ENCODE measurements at places on chromosomes 5 and 9.

DNA sequence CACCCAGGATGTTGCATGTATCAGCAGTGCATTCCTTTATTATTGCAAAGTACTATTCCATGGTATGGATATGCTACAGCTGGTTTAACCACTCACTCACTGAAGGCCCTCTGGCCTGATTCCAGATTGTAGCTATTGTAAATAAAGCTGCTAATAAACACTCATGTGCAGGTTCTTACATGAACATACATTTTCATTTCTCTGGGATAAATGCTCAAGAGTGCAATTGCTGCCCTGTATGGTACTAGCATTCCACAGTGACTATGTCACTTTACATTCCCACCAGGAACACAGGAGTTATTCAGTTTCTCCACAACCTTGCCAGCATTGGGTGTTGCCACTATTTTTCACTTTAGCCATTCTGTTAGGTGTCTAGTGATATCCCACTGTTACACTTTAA, 267.6 kb downstream of the SPOCK1 start:
- no peak for DNase-seq

GRCh38 chr9:121622387-121623203, 28.8 kb upstream of the DAB2IP start:
- DNase-seq: no peak

- no peak for DNase-seq
Observed at GRCh38 chr5:80964491-80964890, 4.3 kb downstream of the RASGRF2 start.

DNA sequence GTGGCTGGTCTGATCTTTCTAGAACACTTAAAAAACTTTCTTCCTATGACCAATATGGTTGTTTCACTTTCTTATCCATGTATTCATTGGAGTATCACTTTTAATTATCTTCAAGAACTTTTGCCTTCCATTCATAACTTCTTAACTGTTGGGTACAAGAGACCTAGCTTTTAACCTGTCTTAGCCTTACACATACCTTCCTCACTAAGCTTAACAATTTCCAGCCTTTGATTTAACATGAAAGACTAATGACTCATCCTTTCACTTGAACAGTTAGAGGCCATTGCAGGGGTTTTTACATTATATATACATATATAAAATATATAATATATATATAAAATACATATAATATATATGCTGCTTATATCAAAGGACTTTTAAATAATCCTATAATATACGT, 57.9 kb downstream of the ABHD17B start:
- no peak for DNase-seq

DNA sequence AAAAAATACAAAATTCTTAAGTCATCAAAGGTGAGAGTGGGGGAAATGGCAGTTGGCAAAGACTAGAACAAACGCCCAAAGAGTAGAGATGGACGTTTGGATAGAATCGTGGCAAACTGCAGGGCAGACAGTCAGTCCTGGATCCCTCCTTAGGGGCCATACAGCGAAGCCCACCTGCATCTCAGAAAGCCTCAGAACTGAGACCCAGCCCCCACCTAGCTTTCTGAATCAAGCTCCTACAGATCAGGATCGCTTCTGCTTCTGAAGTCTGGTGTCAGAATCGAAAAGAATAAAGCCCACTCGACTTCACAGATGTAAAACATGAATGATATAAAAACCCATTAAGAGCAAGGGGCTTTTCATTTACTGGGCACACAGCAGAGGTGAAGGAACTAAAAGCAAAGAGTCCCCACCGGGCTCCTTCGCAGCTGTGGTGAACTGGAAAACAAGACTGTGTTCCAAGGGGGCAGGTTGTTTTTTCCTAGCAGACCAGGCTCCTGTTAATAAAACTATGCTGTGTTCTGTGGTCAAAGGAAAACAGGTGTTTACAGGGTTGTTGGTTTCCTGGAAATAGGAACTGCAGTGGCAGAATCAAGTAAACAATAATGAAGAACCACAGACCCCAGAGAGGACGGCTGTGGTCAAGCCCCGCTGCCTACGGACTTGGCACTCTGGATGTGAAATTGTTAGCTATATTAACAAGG, 91.8 kb downstream of the TLE1 start:
- DNase-seq: no peak

GRCh38 chr5:150208187-150209098, 18.6 kb downstream of the SLC6A7 start:
- DNase-seq: peak; percentile 14

DNA sequence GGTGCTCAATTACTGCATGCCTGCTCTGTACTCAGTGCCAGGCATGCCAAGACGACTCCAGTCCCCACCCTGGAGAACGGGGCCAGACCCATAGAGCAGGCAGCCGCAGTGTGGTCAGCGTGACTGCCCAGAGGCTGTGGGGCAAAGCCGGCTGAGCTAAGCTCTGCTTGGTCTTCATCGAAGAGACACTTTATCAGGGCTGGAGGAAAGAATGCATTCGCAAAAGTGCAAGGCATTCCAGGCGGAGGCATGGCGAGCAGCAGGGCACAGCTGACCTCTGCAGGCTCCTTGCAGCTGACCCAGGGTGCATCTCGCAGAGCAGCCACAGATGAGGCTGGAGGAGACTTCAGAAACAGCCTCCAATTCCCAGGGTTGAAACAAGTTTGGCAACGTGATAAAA, 13.6 kb downstream of the MED27 start:
- no peak for DNase-seq

DNA sequence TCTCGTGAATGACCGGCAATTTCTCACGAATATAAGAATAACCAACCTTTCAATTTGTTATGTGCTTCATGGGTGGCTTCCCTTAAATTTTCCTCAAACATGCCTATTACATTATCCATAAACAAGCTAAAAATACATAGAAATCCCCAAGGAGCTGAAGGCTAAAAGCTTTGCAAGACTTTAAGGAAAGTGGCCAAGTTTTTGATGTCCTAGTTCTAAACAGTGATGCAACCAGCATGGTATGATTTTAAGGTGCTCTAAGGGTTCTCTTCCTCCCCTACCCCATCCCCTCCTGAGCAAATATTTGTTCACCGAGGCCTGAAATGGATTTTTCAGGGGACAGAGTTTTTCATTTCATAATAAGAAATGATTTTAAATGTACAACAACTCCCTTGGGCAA, 79.8 kb downstream of the RGS7BP start:
- no peak for DNase-seq

- DNase-seq: no peak
Observed at GRCh38 chr9:107612136-107612535, 122.6 kb upstream of the KLF4 start.

- no peak for DNase-seq
Observed at GRCh38 chr9:107228496-107229039, 54.5 kb upstream of the RAD23B start.

DNA sequence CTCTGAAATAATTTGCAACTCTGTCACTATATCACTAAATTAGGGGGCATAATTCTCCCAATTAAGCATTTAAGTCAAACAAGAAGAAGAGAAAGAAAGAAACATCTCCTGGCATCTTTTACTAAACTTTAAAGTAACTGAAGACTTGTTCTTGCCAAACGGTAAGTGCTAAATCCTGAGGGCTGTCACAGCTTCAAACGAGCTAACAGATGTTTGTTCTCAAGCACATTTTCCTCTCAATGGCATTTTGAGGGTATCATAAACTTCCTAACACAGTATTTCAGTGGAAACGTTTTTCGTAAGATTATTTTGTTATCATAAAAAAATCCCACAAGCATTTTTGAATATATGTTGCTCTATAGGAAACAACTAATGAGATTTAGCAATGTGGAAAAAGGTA, 169.5 kb upstream of the TAS2R1 start:
- DNase-seq: no peak

GRCh38 chr5:99104538-99105132, 175.8 kb upstream of the CHD1 start:
- no peak for DNase-seq

DNA sequence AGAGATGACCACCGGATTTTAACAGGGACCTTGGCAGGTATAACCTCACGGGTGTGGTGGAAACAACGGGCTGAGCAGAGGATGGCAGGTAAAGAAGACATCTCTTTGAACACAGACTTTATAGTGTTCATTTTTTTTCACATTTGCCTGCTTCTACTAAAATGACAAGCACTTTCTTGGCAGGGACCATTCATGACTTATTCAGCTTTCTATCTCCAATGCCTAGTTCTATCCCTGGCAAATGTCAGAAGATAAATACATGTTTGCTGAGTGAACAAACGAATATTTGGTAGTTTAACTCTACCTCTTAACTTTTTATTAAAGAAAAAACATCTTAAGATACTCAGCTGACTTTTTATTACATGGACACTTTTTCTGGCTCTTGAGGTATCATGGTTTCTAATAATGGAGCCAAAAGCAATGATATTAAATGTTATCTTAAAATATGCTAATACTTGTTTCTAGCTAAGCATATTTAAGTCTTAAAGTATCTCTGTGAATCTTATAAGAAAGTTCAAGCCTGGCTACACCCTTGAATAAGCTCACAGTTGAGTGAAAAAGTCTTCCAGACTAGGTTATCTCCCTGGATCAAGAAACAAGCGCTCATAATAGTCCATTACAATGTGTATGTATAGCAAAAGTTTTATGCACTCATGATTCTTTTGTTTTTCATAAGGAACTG, 8.5 kb downstream of the ELL2 start:
- no peak for DNase-seq

- DNase-seq: no peak
Observed at GRCh38 chr9:9970514-9970913, 642.3 kb downstream of the PTPRD start.

DNA sequence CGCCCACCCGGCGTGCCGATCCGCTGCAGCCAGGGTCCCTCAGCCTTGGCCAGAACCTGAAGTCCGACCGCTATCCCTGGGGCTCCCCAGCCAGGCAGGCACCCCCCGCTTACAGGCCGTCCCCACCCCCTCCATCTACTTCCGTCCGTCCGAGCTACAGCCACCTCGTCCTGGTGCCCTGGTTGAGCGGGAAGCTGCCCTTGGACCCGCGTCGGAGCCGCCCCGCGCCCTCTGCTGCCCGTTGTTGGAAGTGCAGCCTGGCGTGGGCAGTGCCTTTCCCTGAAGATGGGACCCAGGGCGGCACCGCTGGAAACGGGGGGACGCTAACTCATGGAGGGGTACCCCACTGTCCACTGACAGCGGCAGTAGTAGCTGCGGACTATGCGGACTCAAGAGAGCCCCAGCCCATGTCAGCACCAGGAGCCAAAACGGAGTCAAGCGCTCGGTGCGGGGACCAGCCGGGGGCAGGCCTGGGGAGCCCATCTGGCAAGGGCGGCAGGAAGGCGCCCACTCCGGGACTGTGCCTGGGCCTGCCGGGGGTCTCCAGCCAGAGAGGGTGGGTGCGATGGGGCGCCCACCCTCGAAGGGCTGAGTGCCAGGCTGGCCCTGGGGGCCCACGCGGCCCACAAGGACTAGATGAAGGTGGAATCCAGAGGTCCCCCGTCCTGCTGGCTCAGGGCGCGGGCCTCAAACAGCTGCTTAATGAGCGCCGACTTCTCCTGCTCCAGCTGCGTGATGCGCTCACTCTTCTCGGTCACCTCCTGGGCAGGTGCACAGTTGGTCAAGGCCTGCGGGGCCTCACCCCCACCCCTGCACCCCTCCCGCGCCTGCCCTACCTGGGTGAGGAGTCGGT, 6.1 kb downstream of the SAPCD2 start:
- DNase-seq: no peak

DNA sequence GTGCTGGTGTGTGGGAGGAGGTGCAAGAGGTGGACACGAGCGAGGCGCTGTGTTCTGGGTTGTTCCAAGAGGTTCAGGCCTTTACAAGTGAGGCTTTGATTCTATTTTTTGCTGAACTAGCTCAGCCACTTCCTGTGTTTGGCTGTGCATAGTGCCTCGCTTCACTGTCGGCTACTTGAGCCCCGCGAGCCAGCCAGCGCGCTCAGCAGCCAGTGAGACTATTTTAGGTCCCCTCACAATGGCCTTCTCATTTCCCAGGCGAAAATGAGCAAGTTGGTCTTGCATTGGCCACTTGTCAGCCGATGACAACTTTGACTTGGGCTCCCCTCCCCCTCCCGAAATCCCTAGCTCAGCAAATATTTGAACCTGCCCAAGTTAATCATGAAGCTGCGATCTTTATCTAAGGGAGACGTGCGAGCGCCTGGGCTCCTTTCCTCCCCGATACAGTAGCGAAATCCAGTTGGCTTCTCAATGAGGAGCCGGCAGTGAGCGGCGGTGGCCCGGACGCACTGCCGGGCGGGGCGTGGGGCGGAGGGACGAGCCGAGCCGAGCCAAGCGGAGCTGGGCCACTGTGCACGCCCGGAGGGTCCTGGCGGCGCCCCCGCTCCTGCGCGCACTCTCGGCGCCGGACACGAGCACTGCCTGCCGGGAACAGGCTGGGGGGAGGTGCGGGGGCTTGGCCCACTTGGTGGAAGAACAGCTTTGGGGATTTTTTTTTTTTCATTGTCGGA, 72.6 kb downstream of the PIK3R1 start:
- DNase-seq: no peak
